Pons (tissue), 1 donor: ENCODE measurements at places on chromosomes 2 and 18.

DNA sequence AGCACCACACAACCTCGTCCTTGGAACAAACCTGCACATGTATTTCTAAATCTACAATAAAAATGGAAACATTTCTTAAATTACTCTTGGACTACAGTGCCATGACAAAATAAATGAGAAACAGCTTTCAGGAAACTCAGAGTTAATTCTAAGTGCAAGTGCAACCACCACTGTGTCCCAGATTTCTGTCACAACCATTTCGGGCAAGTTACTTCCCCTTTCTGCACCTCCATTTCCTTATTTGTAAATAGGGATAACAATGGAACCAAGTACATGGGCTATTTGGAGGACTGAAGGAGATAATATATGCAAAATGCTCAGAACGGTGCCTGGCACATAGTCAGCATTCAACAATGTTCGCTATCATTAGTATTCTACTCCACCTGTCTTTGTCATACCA is 93.2 kb downstream of the CACNB4 start:
- no peak for DNase-seq

GRCh38 chr2:196247114-196247975 is 76.0 kb upstream of the STK17B start:
- no peak for DNase-seq

DNA sequence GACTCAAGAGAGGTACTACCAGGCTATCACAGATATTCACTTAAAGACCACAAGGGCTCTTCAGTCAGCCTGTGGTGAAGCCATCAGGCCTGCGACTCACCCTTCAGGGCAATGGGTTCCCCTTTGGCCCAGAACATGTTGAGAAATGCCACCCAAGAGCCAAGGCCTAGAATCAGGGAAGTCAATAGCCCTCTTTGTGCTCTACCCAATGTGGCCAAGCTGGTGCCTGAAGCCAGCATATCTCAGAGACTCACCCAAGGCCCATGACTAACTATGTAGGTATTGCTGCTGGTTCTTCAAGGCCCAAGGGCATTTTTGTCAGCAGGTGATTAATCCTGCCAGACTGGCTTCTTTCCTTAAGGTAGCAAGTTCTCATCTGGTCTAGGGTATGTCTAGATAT is 338.9 kb upstream of the SETBP1 start:
- DNase-seq = no peak

GRCh38 chr2:50850290-50850969 is 181.5 kb downstream of the NRXN1 start:
- DNase-seq = no peak

DNA sequence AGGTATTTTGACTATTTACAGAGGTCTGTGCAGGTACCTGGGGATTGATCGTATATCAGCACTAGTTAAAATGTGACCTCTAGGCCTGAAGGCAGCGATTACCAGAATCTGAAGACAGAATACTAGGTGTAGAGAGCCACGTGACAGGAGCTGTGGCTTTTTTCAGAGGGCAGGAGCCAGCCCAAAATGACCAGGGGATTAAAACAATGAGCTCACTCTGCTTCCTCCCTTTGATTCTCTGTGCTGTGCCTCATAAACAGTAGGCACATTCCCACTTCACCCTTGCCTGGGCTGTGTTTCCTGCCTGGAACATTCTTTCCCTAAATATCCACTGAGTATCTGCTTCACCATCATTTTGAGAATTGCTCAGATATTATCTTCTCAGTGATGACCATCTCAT is 15.2 kb downstream of the ITGAV start:
- DNase-seq = no peak

GRCh38 chr2:24919506-24920097 is 435 bp downstream of the ADCY3 start:
- DNase-seq = no peak

GRCh38 chr2:233819884-233820773 is 34.2 kb downstream of the HJURP start:
- no peak for DNase-seq

GRCh38 chr2:126863336-126864015 is 35.2 kb upstream of the TEX51 start:
- no peak for DNase-seq

DNA sequence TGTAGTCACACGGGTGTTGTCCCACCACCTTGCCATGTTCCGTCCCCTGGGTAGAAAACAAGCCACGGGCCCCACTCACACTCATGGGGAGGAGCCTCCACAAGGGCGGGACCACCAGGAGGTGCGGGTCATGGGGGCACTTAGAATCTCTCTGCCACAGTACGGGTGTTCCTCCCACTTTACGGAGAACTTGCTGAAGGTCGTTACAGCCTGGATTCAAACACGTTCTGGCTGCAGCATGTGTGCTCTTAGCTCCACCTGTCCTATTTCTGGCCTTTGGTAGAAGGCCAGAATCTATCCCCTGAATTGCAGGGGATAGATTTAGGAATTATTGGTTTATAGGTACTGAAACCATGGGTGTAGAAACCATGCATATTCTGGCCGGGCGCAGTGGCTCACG is 14.9 kb upstream of the CEP192 start:
- no peak for DNase-seq

DNA sequence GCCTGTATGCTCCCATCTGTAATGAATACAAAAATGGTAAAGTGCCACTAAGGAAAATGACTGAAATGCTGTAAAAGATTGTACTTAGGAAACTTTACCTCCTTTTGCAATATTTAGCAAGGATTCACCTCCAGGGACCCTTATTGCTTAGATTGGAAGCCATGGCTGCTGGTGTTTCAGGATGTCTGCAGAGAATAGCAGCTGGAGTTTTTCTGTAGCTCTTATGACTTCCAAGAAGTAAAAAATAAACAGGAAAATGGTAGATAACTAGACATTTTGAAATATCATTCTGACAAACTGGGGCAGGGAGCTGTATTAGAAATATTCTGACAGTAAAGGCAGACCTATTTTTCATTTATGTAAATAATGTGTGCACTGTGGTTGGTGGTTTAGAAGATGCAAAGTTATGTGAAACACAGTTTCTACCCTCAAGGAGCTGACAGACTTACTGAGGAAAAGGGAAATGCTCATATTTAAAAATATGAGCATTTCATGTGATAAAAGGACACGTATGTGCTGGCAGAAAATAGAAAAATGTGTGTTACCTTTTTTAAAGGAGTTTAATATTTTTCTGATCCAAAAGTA is 224.9 kb upstream of the BOD1L2 start:
- DNase-seq = no peak

- no peak for DNase-seq
Observed at GRCh38 chr18:78563110-78563509, 416.5 kb upstream of the SALL3 start.

- no peak for DNase-seq
Observed at GRCh38 chr18:67483952-67484351, 32.6 kb downstream of the DSEL start.

DNA sequence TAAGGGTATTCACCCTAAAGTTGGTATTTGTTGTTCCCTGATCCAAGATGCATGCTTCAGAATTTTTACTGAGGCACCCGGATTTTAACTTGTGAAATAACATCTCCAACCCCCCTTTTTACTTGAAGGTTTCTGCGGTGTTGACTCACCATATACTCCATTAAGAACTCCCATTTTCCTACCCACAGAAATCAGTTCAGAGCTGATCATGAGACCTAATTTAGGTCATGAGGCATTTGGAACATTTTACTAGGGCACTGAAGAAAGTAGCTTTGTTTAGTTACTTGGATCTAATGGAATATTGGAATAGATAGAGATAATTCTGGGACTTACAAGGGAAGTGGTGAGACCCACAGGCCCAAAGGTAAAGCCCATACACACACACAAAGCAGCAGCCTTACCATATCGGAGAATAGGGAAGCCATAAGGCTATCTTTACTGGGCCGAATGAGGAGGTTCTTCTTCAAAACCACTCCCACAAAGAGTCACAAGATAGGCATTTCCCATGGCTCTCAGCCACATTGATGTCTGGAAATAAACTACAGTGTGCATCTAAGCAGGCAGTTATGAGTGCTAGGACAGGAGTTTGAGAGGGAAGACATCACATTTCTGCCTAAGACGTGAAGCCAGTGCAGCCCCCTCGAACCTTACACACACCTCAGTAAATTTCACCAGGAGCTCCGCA is 681.0 kb upstream of the LRRTM4 start:
- peak; percentile 40 for DNase-seq

- DNase-seq = no peak
Observed at GRCh38 chr2:239353692-239354091, 47.1 kb downstream of the HDAC4 start.

- DNase-seq = no peak
Observed at GRCh38 chr2:137939026-137939425, 25.2 kb upstream of the HNMT start.

- no peak for DNase-seq
Observed at GRCh38 chr2:198630384-198630783, 826.0 kb downstream of the PLCL1 start.

GRCh38 chr2:223041527-223042109 is 10.4 kb upstream of the KCNE4 start:
- DNase-seq = no peak

- DNase-seq = no peak
Observed at GRCh38 chr2:143974262-143974661, 545.7 kb downstream of the ZEB2 start.

DNA sequence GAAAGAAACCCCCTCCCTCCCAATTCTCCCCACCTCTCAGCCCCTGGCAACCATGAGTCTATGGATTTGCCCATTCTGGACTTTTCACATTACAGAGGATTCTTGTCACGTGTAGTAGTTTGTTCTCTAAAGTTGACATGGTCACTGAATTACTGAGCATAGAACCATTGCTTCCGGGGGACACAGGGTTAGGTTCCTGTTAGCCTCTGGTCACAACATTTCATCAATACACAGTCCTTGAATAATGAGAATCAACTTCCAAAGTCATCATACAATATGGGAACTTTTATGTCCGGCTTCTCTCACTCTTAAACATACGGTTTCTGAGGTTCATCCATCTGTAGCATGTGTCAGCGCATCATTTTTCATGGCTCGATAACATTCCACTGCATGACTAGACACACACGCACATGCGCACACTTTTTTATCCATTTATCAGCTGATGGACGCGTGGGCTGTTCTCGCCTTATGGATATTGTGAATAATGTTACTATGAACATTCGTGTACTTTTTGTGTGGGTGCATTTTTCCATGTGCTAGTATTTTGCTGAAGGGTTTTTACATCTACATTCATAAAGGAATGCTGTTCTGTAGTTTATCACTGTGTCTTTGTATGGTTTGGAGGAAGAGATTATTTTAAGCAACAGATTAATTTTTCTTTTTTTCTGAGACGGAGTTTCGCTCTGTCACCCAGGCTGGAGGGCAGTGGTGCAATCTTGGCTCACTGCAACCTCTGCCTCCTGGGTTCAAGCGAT is 48.1 kb downstream of the PARD6G start:
- DNase-seq = no peak

GRCh38 chr2:128783193-128783671 is 464.6 kb upstream of the HS6ST1 start:
- DNase-seq = no peak

GRCh38 chr18:62716619-62717168 is 1.4 kb downstream of the PHLPP1 start:
- DNase-seq = no peak

- no peak for DNase-seq
Observed at GRCh38 chr18:610214-610928, 13.6 kb downstream of the CLUL1 start.

GRCh38 chr2:224909885-224910573 is 132.2 kb downstream of the DOCK10 start:
- DNase-seq = peak; percentile 42

GRCh38 chr2:226835420-226835795 is 446 bp upstream of the RHBDD1 start:
- no peak for DNase-seq

- no peak for DNase-seq
Observed at GRCh38 chr2:176063958-176064357, 19.8 kb downstream of the EVX2 start.

DNA sequence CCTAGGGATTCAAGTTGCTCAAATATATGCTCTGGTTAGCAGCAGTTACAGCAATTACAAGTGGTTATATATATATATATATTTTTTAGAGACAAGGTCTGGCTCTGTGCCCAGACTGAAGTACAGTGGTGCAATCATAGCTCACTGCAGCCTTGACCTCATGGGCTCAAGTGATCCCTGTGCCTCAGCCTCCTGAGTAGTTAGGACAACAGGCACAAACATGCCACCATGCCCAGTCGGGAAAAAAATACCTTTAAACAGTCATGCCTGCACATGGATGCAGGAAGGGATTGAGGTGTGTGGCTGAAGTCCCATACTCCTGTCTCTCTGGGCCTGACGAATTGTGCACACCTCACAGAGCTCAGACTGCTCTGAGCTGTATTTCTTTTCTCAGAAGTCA is 19.6 kb upstream of the DNAH7 start:
- no peak for DNase-seq

GRCh38 chr2:127683757-127684156 is 8.4 kb upstream of the LIMS2 start:
- no peak for DNase-seq

DNA sequence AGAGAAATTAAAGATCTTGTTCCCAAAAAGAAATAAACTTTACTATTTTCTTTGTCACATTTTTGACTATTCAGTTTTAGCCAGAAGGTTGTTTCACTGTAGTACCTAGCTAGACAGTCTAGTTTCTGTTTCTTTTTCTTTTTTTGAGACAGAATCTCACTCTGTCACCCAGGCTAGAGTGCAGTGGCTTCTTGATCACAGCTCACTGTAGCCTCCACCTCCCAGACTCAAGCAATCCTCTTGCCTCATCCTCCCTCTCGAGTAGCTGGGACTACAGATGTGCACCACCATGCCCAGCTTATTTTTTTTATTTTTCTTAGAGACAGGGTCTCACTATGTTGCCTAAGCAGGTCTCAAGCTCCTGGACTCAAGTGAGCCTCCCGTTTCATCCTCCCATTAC is 2.2 kb downstream of the RBM45 start:
- no peak for DNase-seq

DNA sequence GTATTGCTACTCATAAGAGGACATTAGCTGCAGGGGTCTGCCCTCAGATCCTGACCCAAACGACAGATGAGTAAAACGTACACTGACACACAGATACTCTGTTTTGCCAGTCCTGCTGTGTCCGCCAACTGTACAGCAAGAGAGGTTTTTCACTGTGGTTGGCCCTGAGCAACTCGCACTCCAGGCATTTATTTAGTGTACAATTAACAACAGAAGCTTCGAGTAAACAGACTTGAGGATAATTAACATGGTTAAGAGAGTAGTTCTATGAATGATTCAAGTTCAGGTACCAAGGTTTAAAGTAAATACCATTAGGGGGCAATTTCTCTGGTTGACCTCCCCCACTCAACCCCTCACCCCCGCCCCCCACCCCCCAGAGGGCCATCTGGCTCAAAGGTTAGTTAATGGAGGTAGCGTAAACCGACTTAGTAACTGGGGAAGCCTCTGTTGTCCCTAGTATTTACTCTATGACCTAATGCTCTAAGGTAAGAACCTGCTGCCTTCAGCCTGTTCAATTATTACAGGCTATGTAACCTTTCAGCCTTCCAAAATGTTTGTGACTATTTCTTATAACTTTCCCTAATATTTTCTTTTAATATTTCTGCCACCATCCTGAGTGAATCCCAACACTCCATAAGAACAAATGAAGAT is 103.9 kb upstream of the XIRP2 start:
- no peak for DNase-seq
